ENCODE measurements at places on chromosomes 4 and X.

- no peak for DNase-seq
These were observed 71.1 kb upstream of the PPP3CA start for GRCh38 chr4:101418466-101418865.

DNA sequence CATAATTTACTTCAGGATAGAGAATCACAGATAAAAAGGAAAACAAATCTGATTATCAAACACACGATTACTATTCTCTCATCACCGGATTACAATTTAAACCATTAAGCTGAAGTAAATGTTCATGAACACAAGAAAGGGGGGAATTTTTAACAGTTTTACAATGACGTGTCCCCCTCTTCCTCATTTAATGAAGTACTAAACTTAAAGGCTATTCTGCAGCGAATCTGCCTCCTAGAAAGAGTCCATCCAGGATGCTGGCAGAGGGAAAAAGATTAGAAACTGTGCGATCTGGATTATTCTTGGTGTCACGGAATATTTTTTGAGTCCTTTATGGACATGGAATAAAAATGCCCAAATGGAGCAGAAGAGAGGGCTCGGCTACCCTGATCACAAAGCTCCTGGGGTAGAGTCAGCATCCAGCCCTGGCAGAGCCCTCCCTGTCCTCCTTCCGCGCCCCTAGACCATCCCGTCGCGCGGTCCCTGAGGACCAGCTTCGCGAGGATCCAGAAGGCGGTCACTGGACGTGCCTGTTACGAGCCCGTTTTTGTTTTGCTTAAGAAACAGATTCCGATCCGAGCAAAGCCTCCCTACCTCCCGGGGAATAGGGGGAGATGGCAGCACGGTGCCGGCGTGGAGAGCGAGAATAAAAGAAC is 1.2 kb downstream of the ELF2 start:
- no peak for DNase-seq

DNA sequence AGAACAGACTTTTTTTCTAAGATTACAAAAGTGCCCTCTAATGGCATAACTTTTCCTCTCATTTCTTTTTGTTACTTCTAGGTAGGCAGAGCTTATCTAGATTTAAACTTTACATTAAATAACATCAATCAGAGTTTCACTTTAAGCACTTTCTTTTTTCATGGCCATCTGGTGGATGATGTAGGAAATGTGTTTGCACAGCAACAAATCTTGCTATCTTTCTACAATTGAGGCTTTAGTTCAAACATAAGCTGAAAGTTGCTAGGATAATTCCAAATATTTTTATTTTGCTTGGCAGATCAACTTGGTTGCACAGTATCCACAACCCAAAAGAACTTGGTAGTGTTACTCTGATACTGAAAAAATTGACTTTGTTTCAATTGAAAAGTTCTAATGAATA is 22.0 kb downstream of the NDNF start:
- no peak for DNase-seq

DNA sequence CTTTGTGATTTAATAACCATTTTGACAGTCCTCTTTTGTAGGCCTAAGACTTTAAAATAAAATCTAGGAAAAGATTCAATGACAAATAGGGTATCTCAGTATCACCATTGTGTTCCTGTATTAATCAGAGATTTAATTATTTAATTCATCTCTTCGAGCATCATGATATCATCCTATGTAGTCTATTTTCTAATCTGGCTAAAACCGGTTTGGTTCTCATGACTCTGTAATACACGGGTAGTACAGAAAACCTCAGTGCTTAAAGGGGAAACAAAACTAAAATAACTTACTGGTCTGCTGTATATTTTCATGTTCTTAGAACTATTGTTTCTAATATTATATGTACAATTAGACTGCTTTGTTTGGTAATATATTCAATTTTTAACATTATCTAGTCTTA is 23.7 kb upstream of the FBXW7 start:
- no peak for DNase-seq

DNA sequence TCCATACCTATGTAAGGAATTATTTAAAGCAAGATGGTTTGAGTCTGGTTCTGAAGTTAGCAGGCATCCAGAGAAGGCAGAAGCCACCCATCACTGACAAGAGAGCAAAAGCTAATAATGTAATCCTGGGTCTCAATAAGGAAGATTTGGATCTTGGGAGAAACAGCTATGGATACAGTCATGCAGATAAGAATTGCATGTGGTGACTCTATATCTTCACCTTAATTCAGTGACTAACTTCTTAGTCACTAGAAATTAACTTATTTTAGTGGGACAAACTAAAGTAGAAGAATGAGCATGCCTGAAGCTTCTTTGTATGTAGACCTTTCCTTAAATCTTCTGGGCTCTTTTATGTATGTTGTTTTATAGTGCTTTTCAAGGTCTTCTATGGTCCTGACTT is 66.6 kb downstream of the ATP10D start:
- no peak for DNase-seq

GRCh38 chr4:82601242-82602015 is 39.6 kb upstream of the TMEM150C start:
- no peak for DNase-seq

DNA sequence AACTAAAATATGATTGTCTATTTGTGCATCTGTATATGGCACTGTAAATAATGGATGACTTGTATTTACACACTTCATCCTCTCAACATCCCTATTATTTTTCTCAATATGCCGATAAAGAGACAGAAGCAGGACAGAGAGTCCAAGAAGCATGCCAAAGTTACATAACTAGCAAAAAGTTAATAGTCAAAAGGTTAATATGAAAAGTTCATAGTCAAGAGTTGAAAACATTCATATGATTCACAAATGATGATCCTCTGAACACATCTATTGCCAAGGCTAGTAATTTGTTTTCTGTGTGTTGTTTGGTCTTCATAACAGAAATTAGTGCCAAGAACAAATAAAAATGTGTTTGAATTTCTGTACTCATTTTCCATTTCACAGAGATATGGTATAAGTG is 231.0 kb downstream of the ADAMTS3 start:
- no peak for DNase-seq

GRCh38 chr4:18067031-18067430 is 45.5 kb upstream of the LCORL start:
- DNase-seq, result no peak

GRCh38 chrX:63661676-63662075 is 123.3 kb downstream of the ARHGEF9 start:
- DNase-seq, result no peak

GRCh38 chrX:112941209-112941837 is 100.7 kb upstream of the AMOT start:
- no peak for DNase-seq

GRCh38 chr4:184150102-184150839 is 67.4 kb downstream of the ENPP6 start:
- no peak for DNase-seq

DNA sequence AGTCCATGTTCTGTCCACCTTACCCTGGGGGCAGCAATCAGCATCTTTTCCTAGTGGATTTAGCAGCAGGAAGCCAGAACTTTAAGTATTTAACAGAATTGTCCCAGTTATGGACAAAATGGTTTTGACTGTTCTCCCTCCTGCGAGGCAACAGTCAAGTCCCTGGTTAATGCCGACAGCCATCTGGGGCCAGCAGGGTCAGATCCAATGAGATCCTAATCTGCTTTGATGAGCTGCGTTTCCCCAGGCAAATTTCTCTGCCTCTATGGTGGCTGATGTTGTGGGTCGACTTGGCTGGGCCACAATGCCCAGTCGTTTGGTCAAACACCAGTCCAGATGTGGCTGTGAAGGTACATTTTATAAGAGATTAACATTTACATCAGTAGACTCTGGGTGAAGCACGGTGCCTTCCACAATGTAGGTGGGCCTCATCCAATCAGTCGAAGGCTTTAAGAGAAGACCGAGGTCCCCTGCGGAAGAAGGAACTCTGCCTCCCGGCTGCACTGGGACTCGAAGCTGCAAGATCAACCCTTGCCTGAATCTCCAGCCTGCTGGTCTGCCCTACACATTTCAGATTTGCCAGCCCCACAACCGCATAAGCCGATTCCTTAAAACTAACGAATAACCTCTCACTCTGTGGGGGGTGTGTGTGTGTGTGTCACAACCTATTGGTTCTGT is 89.0 kb upstream of the C4orf50 start:
- no peak for DNase-seq

GRCh38 chr4:17094876-17095210 is 196.4 kb upstream of the LDB2 start:
- no peak for DNase-seq

Measured in stimulated activated CD4-positive, alpha-beta T cell treated with anti-CD3 and anti-CD28 coated beads, Interleukin-1b, Interleukin-23, amount 100 ng/mL, for 1 hour (primary cell).